Spleen (tissue), 13 donors: ENCODE measurements at places on chromosomes 7 and 10. TPM values are rescaled to one million over a fixed set of nuclear protein-coding genes. Genes with fewer than 3 reads are reported as not detected.

The SPDYE2 gene
- total RNA-seq, result 0.37 TPM

The HKDC1 gene
- total RNA-seq, result 0.43 TPM

The DLX5 gene
- total RNA-seq, result 0.36 TPM

The ZDHHC6 gene
- 47.1 TPM for total RNA-seq

The LIPK gene
- not detected for total RNA-seq

The GIMAP6 gene
- 135 TPM for total RNA-seq

DNA sequence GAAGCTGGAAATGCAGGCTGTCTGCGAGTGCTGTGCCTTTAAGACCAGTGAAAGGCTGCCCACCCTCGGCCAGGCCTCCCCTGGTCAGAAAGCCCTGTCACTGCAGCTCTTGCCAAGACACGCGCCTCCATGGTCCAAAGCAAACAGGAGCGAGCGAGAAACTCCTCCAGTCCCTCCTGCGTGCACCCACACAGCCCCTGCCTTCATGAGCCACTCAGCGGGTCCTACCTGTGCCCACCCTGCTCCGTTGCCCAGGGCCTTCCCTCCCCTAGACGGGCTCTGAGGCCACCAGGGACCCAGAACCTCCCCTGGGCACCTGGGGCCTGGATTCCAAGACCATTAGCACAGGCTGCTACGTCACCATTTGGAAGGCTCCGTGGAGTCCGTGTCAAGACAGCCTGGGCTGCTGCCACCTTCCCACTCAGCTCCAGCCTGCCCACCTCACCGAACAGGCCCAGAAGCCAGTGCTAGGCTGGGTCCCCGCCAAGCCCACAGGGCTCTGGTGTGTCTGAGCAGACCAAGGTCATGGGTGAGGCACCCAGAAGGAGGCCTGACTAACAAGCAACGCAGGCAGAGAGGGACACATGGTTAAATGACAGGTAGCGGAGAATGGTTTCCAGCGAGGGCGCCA lies 144.5 kb downstream of the NEURL1 start:
- H3K4me3 ChIP-seq, result no peak overlapping the region
- H3K4me1 ChIP-seq, result no peaks in the 10 kb centered on the region
- H3K27ac ChIP-seq, result peak overlapping the region; percentile 28
- DNase-seq, result no peak

GRCh38 chr10:88194041-88194887 lies 330.8 kb downstream of the PTEN start:
- H3K4me3 ChIP-seq, result no peak overlapping the region
- H3K27ac ChIP-seq, result no peak overlapping the region
- no peaks in the 10 kb centered on the region for H3K27me3 ChIP-seq
- no peak for DNase-seq

- H3K27me3 ChIP-seq, result no peaks in the 10 kb centered on the region
- no peaks in the 10 kb centered on the region for H3K4me1 ChIP-seq
- H3K27ac ChIP-seq, result no peak overlapping the region
- no peak for DNase-seq
These were observed 73.5 kb downstream of the DNAJB9 start for GRCh38 chr7:108643136-108643535.

DNA sequence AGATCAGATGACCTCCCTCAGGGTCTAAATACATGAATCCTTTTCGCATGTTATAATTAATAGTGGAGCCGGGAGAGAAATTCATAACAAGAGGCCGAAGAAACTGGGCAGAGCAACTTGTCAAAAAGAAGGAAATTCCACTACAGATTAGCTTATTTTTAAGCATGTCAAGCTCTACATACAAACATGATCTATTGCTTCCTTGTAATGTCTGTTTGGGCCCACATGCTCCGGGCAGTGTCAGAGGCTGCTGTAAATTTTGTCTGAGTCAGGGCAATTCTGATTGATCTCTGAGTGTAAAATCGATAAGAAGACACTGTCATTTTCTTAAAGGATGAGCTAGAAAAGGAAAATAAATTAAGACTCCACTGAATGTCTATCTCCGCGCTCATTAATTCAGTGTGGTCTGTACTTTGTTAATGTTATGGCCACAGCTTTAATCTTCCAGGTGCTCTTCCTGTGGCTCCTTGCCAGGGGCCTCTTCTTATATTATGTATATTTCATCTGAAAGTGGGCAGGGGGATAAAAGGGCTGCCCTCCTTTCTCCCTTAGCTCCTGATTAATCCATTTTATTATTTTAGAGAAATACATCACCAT lies 194.1 kb upstream of the SP8 start:
- H3K27ac ChIP-seq, result no peak overlapping the region
- no peak for DNase-seq
- H3K27me3 ChIP-seq, result no peaks in the 10 kb centered on the region
- H3K4me3 ChIP-seq, result no peak overlapping the region
- H3K4me1 ChIP-seq, result no peaks in the 10 kb centered on the region
- H3K36me3 ChIP-seq, result no peaks in the 10 kb centered on the region

DNA sequence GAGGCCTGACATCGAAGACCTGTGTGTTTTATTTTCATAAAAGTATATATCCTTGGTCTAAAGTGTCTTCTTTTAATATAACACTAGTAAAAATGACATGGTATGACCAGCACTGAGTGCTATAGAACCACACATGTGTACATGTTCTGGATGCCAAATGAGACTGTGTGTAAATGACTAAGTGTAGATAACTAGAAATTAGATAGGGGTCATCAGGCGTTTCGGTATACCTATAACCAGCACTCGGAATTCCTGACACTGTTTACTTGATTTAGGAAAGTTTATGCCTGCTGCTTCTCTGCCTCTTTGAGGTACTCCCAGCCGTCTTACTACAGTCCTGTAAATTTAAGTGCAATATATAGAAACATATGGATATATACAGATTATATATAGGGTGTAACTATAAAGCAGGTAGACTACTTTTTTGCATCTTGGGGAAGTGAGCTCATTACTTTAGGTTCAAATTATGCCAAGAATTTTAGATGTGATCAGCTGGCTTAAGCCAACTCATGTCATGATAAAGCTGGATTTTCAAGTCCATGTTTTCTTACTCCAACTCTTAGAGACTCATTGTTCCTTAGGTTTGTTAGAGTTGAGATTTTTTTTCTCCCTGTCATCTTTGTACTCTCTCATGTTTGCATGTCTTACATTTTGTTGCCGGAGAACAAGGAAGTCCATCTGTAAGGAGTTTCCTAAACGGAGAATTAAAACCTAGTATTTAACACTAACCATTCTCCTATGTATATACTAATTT lies 62.9 kb downstream of the KLHDC10 start:
- no peak for DNase-seq
- no peaks in the 10 kb centered on the region for H3K4me1 ChIP-seq
- no peaks in the 10 kb centered on the region for H3K27me3 ChIP-seq
- H3K27ac ChIP-seq, result no peak overlapping the region
- H3K4me3 ChIP-seq, result no peak overlapping the region

GRCh38 chr7:129093867-129094456 lies 39.1 kb upstream of the TNPO3 start:
- no peaks in the 10 kb centered on the region for H3K27me3 ChIP-seq
- H3K27ac ChIP-seq, result no peak overlapping the region
- no peak for DNase-seq
- no peaks in the 10 kb centered on the region for H3K36me3 ChIP-seq
- H3K4me3 ChIP-seq, result no peak overlapping the region
